ENCODE measurements at places on chromosomes 11 and 22. TPM values are rescaled to one million over a fixed set of nuclear protein-coding genes. Genes with fewer than 3 reads are reported as not detected.

DNA sequence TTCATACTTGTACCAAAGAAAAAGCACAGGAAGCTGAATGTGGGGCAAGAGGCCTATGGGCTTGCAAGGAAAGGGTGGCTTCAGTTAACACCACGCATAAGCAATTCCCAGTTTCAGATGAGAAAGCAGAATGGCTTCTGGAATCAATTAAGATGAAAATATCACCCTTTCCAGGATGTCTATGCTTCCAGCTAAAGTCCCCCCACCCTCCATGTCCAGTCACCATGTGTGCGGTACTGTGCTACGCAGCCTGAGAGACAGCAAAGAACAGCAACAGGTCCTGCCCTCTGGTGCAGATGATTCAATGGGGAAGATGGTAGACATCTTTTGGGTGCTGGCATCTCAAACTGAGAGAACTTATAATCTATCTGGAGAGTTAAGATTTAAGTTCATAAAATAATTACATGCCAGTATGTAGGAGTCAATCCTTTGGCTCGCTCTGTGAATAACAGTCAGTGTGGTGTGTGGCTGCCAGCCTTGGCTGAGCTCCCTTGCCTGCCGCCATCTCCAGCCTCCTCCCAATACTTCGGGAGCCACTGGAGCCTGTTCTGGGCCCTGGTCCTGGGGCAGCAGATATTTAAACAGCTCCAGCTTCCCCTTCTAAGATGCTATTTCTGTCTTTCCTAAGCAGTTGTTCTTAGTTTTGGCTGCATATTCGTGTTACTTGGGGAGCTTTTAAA lies 44.5 kb downstream of the ME3 start:
- H3K4me3 ChIP-seq, result no peak overlapping the region
- H3K27ac ChIP-seq, result no peak overlapping the region
- H3K27me3 ChIP-seq, result no peaks in the 10 kb centered on the region
- DNase-seq, result no peak
- H3K4me1 ChIP-seq, result peaks cover 9% of the 10 kb centered on the region

GRCh38 chr22:42440728-42441127 lies 8.5 kb upstream of the NFAM1 start:
- H3K27ac ChIP-seq, result no peak overlapping the region
- no peak overlapping the region for H3K4me3 ChIP-seq
- peaks cover 42% of the 10 kb centered on the region for H3K4me1 ChIP-seq
- H3K36me3 ChIP-seq, result no peaks in the 10 kb centered on the region

- H3K4me1 ChIP-seq, result no peaks in the 10 kb centered on the region
- no peaks in the 10 kb centered on the region for H3K27me3 ChIP-seq
- no peaks in the 10 kb centered on the region for H3K36me3 ChIP-seq
- H3K27ac ChIP-seq, result no peak overlapping the region
- H3K4me3 ChIP-seq, result no peak overlapping the region
These were observed 1389.8 kb downstream of the TBC1D22A start for GRCh38 chr22:48152164-48152775.

- no peak overlapping the region for H3K27ac ChIP-seq
- peak; percentile 44 for DNase-seq
- H3K4me1 ChIP-seq, result no peaks in the 10 kb centered on the region
- H3K4me3 ChIP-seq, result no peak overlapping the region
These were observed 12.7 kb upstream of the TMEM218 start for GRCh38 chr11:125123947-125124617.

DNA sequence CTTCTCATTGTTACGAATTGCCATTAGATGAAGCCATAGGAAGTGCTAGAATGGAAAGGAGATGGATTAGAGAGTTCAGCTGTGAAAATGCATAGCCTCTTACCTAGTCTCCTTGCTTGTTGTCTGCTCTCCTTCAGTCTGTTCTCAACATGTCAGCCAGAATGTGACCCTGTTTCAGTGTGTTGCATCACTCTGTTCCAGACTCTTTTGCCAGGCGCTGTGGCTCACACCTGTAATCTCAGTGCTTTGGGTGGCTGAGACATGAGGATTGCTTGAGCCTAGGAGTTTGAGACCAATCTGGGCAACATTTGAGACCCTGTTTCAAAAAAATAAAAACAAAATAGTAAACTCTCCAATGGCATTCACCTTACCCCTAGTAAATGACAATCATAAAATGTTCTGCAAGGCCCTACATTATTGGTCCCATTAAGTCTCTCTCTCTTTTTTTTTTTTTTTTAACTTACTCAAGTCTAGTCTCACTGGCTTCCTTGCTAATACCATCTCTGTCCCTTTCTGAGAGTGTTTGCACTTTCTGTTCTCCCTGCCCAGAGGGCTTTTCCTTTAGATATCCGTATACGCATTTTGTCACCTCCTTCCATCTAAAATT lies 39.4 kb downstream of the CYP2R1 start:
- no peak overlapping the region for H3K4me3 ChIP-seq
- no peak for DNase-seq
- H3K4me1 ChIP-seq, result no peaks in the 10 kb centered on the region
- H3K27ac ChIP-seq, result no peak overlapping the region

GRCh38 chr11:33445761-33446161 lies 188.6 kb downstream of the HIPK3 start:
- no peak overlapping the region for H3K4me3 ChIP-seq
- no peaks in the 10 kb centered on the region for H3K27me3 ChIP-seq
- no peak for DNase-seq
- no peaks in the 10 kb centered on the region for H3K4me1 ChIP-seq
- no peaks in the 10 kb centered on the region for H3K36me3 ChIP-seq

DNA sequence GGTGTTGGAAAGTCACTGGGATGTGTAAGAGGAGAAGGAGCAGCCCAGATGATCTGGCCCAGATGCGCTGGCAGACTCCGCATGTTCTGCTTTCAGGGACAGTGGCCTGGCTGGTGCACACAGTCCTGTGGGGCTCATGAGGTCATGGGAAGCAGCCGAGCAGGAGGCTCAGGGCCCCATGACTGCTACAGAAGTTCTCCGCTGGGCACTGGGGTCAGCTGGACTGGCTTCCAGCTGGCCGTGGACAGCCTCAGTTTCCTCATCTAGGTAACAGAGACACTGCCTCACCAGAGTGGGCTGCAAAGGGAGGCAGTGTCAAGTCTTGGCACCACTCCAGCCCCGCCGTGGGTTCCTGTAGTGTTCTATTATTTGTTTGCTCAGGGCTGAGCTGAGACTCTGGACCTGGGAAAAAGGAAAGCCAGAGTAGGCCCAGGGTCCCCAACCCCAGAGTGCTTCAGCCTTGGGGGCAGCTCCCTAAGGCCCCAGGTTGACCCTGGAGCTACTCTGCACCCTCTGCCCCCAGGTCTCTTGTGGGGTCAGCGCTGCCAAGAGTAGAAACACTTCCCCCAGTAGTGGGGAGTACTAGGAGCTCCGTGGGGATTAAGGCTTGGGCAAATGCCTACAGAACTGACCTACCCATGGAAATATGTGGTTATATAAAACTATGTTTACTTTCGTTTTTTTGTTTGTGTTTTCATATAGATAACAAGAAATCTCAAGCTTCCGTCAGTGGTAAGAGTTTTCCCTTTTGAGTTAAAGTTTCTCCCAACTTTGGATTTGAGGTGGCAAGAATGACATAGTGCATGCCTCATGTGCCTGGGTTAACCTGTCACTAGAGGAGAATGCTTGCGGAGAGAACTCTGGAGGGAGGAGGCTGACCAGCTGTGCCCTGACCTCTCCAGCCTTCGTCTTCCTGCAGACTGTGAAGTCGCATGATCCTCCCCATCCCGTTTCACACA lies 45.3 kb downstream of the MED15 start:
- peaks cover 52% of the 10 kb centered on the region for H3K4me1 ChIP-seq
- H3K36me3 ChIP-seq, result peaks cover 11% of the 10 kb centered on the region
- peak; percentile 41 for DNase-seq
- peak overlapping the region; percentile 86 for H3K27ac ChIP-seq
- H3K4me3 ChIP-seq, result no peak overlapping the region
- H3K27me3 ChIP-seq, result no peaks in the 10 kb centered on the region

Gene SCUBE2
- total RNA-seq, result 1.2 TPM

Gene SIK3
- total RNA-seq, result 46.0 TPM

Gene IL10RA
- total RNA-seq, result 21.9 TPM
